ENCODE measurements at places on chromosomes 1 and 21.
A peak's percentile ranks its signal among the peaks of the same experiment; 100 is the strongest.

DNA sequence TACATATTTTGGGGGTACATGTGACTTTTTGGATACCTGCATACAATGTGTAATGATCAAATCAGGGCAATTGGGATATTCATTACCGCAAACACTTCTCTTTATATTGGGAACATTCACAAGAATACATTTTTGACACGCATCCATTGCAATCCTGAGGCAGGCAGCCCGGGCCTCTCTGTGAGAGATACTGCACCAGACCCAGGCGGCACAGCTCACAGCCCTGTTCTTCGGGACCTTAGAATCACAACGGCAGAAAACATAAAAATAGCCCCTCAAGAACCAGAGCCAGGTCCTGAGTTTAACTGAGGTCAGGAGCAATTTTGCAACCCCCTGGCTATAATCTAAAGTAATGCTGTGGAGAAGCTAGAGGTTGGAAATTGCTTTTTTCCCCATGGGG is 90.8 kb upstream of the PGBD5 start:
- no peak for DNase-seq

DNA sequence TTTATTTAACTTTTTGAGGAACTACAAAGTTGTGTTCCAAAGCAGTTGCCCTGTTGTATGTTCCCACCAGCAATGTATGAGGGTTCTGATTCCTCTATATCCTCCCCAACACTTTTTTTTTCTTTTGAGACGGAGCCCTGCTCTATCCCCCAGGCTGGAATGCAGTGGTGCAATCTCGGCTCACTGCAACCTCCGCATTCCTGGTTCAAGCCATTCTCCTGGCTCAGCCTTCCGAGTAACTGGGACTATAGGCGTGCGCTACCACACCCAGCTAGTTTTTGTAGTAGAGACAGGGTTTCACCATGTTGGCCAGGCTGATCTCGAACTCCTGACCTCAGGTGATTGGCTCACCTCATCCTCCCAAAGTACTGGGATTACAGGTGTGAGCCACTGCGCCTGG is 60.4 kb upstream of the ENAH start:
- no peak for DNase-seq

DNA sequence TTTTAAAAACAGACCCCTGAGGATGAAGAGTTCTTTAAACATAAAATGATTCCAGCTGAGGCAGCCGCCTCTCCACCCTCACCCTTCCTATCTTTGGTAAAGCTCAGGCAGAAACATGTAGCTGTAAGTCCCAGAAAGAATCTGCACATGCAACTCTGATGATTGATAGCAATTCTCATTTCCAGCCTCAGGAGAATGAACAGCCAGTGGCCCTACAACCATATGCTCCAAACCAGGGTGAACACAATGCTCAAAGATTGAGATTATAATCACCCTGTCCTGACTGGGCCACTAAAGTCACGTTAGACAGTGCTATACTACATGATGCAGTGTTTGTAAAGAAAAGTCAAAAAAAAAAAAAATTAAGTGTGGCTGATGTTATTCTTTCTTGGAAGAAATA is 80.2 kb downstream of the LMX1A start:
- DNase-seq: no peak

DNA sequence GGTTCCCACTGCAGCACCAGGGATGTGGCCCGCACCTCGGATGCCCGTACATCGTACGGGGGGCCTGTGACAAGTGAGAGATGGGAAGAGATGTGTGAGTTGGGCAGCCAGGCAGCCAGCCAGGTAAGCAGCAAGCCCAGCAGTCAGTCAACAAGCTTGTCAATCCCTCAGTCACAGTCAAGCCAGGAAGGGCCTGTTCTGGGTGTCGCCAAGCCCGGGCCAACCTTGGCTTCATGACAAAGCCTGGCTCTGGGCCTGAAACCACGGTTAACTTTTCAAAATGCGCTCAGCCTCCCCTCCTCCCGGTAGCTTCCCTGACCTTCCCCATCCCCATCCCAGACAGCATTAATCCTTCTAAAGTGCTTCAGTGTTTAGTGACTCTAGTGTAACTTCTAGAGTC is 31.8 kb downstream of the MYOM3 start:
- no peak for DNase-seq

DNA sequence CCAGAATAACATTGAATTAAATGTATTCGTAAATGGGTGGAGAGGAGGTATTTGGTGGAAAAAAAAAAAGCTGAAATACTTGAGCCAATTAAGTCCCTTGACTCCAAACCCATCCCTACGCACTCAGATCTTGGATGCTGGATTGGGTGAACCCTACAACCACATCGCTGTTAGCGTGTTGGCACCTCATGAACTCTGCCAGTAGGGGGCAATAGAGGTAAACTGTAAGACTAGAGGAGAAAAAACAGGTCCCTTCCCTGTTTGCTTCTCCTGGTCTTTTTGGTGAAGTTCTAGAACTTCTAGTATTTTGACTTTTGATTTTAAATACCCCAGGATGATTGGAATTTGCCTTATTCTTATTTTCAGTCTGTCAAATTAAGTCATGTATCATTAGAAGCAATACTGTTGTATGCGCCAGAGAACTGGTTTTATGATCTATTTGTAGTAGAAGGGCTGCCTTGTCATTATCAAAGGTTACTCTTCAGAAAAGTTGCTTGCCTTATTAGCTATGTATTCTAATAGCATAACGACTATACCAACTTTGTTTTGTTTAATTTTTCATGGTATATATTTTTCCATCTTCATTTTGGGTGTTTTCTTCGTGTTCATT is 1.9 kb upstream of the OR13G1 start:
- peak; percentile 26 for DNase-seq

DNA sequence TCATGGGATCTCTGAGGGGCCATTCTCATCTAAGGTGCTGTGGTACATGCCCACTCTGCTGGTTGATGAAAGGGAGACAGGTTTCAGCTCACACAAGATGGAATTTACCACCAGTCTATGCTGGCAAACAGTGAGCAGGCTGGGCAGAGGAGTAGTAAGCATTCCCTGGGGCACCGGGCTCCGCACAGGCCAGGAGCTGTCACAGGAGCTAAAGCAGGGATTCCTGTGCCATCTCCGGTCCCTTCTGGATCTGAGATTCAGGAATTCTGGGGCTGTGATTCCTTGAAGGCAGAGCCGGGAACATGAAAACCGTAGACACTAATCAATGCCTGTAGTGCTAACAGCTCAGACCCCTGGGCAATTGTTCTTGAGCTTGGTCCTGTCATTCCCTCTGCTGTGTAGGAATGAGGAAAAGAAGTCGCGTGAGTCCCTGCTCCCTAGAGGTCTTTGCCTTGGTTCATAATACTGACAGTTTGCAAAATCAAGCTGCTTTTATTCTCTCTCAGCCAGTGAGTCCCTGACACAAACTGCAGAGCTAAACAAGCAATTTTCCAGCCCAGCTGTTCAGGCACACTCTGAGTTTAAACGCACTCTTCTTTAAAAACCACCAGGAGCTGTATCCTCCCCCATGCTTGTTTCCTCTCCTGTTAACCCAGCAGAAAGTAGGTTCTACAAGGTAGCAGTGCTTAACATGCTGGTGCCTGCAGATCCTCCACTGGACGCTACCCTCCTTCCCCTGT is 52.5 kb downstream of the MDM4 start:
- DNase-seq: no peak

DNA sequence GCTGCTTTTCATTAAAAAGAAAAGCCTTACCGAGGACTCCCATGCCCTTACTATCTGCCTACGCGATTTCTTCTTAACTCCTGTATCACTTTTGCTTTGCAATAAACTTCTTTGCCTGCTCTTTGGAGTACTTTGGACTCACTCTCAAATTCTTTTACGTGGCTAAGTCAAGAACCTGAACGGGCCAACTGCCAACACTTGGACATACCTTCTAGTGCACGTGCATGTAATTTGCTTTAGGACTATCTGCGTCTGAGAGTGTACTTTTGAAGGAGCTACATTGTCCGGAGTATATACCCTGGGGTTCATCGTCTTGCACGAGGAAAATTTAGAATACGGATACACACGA is 3.6 kb upstream of the OTUD3 start:
- no peak for DNase-seq

- DNase-seq: peak; percentile 67
Observed at GRCh38 chr1:83996621-83997020, 2.3 kb downstream of the TTLL7 start.

- no peak for DNase-seq
Observed at GRCh38 chr1:18907917-18908845, 5.8 kb upstream of the ALDH4A1 start.

- DNase-seq: peak; percentile 49
Observed at GRCh38 chr1:236010443-236010842, 54.4 kb downstream of the NID1 start.
